ENCODE measurements at places on chromosomes 11 and 22. TPM values are rescaled to one million over a fixed set of nuclear protein-coding genes. Genes with fewer than 3 reads are reported as not detected.

Gene POGLUT3
- 23.3 TPM for total RNA-seq

Gene RHOD
- total RNA-seq: 42.8 TPM

DNA sequence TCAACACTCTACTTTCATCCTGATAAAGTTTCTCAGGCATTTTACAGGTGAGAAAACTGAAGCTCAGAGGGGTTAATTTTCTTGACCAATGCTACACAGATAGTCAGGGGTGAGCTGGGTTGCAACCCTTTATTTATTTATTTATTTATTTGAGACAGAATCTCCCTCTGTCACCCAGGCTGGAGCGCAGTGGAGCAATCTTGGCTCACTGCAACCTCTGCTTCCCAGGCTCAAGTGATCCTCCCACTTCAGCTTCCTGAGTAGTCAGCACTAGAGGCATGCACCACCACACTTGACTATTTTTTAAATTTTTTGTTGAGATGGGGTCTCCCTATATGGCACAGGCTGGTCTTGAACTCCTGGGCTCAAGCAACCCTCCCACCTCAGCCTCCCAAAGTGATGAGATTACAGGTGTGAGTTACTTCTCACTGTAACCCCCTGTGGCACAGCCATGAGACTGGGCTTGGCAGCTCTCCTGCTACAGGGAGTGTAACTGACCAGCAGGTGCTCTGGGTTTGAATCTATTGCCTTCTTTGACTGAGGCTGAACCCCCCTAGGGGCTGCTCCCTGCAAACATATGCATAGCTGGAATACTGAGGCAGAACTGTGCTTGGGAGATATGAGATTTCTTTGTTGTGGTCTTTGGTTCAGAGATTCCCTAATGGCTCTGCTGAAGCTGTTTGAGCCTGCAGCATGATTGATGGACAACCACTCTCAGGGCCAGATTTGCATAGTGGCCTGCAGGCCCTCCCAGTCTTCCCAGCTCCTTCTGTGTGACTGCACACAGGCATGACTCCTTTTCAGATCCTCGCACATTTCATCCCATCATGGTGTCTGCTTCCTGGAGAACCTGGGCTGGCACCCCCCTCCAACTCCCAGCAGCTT is 6.1 kb downstream of the C11orf96 start:
- no peak for DNase-seq

DNA sequence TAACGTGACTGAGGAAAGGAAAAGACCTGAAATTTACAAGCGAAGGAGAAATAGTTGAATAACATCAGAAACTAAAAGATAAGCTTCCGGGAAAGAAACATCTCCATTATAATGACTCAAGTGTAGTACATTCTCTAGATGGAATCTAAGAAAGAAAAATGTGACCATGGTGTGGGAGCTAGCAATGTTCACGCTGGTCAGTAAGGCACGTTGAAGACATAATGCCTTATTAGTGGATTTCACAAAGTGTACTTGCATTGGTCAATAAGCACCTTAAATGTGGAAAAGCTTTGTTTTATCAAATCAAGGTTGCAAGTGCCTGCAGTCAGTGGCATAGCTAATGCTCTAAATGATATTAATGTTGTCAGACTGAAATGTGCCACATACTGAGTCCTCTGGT is 2.8 kb upstream of the LARGE1 start:
- DNase-seq: no peak

GRCh38 chr22:30016596-30016995 is 63.7 kb upstream of the HORMAD2 start:
- DNase-seq: no peak

- no peak for DNase-seq
These were observed 50.7 kb upstream of the CWF19L2 start for GRCh38 chr11:107508201-107508857.

Data from left cardiac atrium (tissue), 4 donors.